Bronchial epithelial cell (primary cell): ENCODE measurements at places on chromosomes 6 and 20.

- DNase-seq, result no peak
These were observed 53.0 kb upstream of the OLIG3 start for GRCh38 chr6:137547186-137547585.

- no peak for DNase-seq
These were observed 24.4 kb downstream of the PCMTD2 start for GRCh38 chr20:64279826-64280459.

DNA sequence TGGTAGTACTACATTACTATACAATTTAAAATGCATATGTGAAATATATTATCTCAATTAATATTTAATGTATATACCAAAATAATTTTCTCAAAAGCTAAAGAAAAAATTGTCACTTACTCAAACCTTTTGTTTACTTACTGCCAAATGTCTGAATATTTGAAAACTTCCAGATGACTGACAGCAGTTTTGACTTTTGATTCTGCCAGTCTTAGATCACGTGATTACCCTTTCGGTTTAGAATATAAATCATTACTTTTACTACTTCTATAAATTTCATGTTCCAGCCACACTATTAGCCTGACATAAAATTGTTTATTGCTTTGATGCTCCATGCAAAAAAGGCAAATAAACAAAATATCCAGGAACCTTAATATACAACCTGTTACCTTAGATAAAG is 680.7 kb upstream of the ID4 start:
- DNase-seq, result no peak

DNA sequence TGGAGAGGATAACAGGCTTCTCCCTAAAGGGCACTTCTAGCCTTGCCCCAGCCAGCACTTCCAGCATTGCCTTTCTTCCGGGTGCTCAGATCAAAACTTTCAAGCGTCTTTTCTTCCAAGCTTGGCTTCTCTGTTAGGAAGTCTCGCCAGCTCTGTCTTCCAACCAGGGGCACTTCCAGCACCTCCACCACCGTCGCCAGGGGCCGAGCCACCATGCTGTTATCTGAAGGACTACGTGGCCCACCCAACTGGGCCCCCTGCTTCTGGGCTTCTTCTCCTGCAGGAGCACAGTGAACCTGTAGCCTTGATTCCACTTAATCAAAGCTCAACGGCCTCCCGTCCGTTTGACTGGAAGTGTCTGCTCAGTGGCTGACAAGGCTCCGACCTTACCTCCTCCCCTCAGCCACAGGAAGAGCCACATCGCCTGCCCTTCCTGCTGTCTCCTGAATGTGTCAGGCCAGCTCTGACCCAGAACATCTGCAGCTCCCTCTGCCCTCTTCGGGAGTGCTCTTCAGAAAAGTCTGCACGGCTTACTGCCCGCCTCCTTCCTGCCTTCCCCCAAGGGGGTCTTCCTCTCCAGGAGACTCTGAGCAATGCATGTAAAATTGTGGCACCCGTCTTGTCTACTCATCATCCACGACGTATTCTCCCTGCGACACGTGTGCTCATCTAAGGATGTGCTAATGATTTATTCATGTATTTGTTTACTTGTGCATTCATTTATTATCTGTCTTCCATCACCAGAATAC is 527.0 kb downstream of the CDH26 start:
- no peak for DNase-seq

DNA sequence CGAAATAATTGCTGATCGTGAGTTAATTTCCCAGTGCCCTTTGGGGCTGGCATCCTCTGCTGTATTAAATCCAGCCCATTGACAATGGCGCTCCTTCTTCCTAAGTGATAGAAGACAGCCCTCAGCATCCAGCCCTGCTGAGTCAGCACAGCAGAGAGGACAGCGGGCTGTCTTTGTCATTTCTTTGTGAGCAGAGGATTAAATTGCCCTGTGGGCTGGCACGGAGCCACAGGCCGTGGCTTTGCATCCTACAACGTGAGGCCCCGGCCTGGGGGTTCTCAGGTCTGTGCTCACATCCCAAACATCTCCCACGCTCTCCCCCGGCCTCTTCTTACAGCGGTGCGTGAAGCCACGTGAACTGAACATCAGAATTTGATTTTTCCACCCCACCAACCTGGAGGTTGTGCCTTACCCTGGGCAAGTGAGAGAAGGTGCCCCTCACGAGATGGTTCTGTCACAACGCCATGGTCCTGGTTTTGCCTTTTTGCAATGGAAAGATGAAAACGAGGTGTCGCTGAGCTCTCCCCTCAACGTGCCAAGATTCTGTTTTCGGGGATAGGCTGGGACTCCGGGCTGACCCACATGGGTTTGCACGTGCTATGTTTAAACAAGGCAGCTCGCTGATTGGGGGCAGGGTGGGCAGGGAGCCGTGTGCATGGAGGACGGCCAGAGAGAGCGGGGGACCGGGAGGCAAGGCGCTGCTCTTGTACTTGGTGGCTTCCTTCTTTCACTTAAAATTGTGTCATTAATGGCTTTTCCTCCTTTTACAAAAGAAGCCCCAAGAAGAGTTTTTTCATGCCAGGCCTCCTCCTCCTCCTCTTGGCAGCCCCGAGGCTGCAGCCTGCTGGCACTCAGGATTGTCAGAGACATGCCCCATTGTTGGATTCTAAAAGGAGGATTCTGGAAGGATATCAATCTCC is 19.5 kb downstream of the CDH4 start:
- DNase-seq, result no peak

DNA sequence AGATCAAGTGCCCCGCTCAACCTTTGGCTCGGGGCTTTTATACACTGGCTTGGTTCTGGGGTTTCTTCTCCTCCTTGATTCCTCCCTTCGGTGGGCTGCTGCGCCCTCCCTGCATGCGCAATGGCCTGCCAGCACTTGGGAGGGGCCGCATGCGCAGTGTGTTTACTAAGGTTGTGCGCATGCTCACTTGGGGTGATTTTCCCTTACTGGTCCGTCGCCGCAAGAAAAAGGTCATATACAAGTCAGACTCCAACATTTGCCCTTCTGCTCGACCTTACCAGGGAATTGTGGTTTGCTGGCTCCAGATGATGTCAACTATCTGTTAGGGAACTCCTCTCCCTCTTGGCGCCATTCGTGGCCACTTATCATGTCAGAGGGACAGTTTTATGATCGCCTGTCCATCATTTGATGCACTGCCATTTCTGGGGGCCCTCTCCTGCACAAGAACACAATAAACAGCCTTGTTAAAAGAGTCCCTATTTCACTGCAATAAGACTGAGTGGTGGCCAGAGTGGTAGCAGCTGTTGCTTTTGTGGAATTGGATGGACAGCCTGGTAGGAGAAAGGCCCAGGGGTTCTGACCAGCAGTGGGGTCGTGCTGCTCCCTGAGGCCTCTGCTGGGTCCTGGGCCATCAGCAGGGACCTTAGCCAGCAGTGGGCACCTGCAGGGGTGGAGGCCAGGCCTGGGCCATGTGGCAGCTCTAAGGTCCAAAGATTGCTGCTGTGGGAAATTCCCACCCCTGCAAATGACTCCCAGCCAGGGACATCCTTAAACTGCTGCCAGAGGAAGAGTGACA is 2.8 kb upstream of the LBP start:
- no peak for DNase-seq
